ENCODE measurements at places on chromosomes 3 and 15.

- DNase-seq = no peak
These were observed 19.9 kb upstream of the IL20RB start for GRCh38 chr3:136937851-136938250.

GRCh38 chr3:4977853-4978203 lies 1.4 kb upstream of the BHLHE40 start:
- no peak for DNase-seq

- peak; percentile 53 for DNase-seq
These were observed 58.5 kb downstream of the CMSS1 start for GRCh38 chr3:99875929-99876841.

- DNase-seq = no peak
These were observed 253.3 kb upstream of the LYSMD4 start for GRCh38 chr15:99986297-99987118.

DNA sequence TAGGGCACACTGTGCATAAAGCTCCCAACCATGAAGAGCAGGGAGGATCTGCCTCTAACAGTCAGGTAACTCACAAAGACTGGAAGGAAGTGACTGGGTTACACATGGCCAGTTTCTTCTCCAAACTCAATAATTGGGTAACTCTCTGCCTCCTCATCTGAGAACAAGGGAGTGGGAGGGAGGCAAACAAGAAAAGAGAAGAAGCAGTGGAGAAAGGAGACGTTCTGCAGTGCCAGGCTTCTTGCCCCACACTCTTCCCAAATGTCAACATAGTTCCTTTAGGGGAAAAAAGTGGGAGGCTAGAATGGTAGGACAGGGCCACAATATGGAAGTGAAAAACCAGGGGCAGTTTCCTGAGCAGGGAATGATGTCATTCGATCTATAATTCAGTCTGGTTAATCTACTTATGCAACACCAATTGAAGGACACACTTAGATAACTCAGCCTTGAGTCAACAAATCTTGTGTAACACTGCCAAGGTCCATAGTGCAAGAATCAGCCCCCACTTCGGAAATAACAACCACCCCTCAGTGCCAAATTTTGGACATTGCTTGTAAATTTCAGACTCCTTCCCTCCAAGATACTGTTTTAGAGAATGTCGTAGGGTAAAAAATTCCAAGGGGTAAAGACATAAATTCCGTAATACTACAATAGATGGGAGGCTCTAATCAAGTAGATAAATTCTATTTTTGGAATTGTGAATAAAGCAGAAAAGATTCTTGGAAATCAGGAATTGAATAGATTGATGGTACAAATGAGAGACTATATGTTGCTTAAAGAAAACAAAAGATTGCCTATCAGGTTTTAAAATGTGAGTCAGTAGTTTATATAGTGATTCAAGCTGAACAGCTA lies 143.0 kb downstream of the LPP start:
- DNase-seq = peak; percentile 70

GRCh38 chr3:140292170-140292569 lies 357.2 kb downstream of the CLSTN2 start:
- DNase-seq = no peak

DNA sequence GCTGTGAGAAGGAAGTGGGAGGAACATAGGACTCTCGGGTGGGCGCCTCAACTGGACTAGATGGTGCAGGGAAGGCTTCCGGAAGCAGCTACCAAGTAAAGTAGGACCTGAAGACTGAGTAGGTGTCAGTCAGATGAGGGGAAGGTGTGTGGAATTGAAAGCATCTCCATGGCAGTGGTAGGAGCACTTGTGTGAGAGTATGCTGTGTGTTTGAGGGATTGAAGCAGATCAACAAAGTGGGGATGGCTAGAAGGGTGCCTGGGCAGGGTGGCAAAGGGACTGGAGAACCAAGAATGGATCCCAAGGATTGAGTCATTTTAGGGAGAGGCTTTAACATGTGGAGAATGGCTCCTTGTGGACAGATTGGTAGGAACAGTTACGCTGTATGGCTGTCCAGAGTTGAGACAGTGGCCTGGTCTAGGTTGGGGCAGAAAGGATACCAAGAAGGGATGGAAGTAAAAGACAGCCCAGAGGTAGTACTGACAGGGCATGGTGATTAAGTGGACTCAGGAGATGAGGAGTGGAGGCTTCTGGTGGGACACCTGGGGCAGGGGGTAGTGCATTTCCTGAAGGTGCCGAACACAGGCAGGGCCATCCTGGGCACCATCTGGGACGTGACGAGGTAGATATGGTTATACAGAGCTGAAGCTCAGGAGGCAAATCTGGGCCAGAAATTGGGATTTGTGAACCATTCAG lies 1.5 kb downstream of the UQCC5 start:
- no peak for DNase-seq

DNA sequence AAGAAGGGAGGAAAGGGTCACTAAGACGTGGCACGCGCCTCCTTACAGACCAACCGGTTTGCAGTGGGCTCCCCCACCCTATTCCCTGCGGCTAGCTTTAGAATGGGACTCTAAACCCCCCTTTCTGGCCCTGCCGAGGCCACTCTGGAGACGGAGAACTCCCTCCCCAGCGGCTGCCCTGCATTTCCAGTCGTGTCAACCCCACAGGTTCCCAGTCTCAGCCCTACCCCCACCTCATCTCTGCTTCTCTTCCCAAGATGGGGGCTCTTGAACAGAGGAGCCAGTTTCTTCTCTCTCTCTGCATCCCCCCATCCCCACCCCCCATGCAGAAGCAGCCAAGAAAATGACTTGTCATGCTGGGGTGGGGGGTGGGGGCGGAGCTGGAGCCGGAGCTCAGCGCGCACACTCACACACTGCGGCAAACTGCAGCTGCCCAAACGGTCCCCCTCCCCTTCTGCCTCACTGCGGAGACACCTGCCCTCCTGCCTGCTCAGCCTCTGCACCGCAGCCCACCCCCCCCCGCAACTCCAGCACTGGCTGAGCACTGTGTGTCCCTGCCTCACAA lies 871 bp downstream of the MAP1A start:
- no peak for DNase-seq

DNA sequence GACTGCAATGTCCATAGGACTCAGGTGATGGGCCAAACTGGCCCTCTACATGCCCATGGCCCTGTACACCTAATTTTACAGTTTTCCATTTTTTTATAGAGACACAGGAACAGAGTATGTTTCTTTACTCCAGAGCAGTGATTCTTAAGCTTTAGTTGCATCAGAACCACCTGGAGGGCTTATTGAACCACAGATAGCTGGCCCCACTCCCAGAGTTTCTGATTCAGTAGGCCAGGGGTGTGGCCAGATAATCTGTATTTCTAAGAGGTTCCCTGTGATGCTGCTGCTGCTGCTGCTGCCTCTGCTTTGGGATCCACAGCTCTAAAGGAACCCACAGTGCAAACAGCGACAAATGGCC lies 5.1 kb downstream of the RBP1 start:
- DNase-seq = peak; percentile 29

DNA sequence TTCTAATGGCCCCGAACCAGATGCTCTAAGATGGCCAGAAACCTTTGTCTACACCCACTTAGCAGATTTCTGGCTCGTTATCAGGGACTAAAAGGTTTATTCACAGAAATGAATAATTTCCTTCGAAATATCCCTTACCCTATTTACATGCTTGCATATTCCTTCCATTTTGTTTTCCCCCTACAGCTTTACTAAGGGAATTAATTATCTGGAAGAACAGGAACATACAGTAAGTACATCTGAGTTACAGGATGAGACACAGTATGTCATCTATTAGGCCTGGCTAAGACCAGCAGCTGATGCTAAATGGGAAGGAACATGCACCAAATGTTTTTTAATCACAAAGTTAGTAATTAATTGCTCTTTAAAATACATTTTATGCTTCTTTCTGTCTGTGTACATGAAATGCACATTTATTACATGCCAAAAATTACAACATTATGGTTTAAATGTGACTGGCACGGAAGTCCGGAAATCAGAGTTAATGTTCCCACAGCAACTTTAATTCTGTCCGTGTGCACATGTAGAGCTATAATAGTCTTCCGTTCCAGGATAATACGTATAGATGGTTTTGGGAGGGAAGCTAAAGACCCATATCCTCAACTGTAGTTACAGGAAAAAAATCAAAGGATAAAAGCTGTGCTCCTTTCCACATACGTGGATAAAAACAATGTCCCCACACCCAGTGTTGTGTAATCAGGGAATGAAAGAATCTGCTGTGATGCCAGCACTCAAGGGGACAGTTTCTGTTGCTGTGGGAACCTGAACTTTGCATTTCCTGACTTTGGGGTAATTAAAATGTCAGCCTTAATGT lies 82.0 kb downstream of the TIGIT start:
- DNase-seq = no peak

DNA sequence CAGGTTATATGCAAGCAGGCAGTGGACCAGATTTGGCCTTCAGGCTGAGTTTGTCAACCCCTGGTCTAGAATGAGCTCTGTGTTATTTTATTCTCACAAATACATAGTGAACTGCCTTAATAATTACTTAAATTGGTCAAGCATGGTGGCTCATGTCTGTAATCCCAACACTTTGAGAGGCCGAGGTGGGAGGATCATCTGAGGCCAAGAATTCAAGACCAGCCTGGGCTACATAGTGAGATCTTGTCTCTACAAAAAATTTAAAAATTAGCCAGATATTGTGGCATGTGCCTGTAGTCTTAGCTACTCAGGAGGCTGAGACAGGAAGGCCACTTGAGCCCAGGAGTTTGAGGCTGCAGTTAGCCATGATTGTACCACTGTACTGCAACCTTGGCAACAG lies 15.0 kb downstream of the PLS1 start:
- DNase-seq = no peak

DNA sequence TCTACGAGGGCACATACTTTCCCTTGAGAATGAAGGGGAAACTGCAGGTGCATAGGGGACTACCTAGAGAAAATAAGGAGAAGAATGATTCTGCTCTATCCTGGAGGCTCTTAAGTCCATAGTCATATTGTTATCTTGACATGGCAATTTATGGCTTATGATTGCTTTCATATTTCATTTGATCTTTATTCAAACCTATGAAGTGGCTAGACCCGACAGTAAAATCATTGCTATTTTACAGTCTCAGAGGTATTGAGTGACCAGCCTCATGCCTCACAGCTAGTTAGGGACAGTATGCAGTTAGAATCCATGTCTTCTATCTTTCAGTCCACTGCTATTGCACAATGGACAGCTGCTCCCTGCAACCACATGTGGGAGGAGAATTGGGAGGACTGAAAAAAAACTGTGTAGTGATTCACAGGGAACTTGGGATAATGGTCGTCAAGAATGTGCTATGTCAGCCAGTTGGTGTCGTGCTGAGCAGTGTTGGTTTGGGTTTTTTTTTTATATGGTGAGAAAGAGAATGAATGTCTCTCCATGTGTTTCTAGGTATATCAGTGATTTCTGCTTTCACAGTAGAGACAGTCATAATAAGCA lies 63.2 kb upstream of the SPPL2A start:
- peak; percentile 81 for DNase-seq

- DNase-seq = no peak
These were observed 297.9 kb downstream of the EDEM1 start for GRCh38 chr3:5485427-5485826.
